ENCODE measurements at places on chromosomes 16 and 17. TPM values are rescaled to one million over a fixed set of nuclear protein-coding genes. Genes with fewer than 3 reads are reported as not detected.

Gene RNFT1
- 18.3 TPM for total RNA-seq

Gene SLC52A1
- total RNA-seq = not detected

Gene KCNJ18
- total RNA-seq = not detected

Gene CALB2
- total RNA-seq = not detected

Gene LASP1
- 113 TPM for total RNA-seq

Gene PRSS21
- total RNA-seq = not detected

Gene CPNE7
- total RNA-seq = 5.4 TPM

Gene MEIOC
- total RNA-seq = 0.36 TPM

GRCh38 chr17:10238661-10239060, 40.3 kb upstream of the GAS7 start:
- DNase-seq = no peak
- H3K4me1 ChIP-seq = no peaks in the 10 kb centered on the region
- H3K27ac ChIP-seq = no peak overlapping the region
- H3K27me3 ChIP-seq = peaks cover 1% of the 10 kb centered on the region
- H3K36me3 ChIP-seq = no peaks in the 10 kb centered on the region

GRCh38 chr16:48123104-48123788, 32.5 kb downstream of the ABCC12 start:
- H3K27ac ChIP-seq = peak overlapping the region; percentile 93
- H3K4me1 ChIP-seq = peaks cover 27% of the 10 kb centered on the region
- H3K27me3 ChIP-seq = no peaks in the 10 kb centered on the region
- no peak overlapping the region for H3K4me3 ChIP-seq
- no peaks in the 10 kb centered on the region for H3K36me3 ChIP-seq

- no peaks in the 10 kb centered on the region for H3K36me3 ChIP-seq
- H3K4me1 ChIP-seq = peaks cover 13% of the 10 kb centered on the region
- DNase-seq = no peak
- no peak overlapping the region for H3K27ac ChIP-seq
Observed at GRCh38 chr17:72468841-72469240, 348.0 kb downstream of the SOX9 start.

GRCh38 chr16:397736-398332, 835 bp downstream of the NME4 start:
- no peak overlapping the region for H3K4me3 ChIP-seq
- H3K27ac ChIP-seq = no peak overlapping the region
- no peaks in the 10 kb centered on the region for H3K27me3 ChIP-seq
- H3K36me3 ChIP-seq = peaks cover 19% of the 10 kb centered on the region
- peak; percentile 61 for DNase-seq

DNA sequence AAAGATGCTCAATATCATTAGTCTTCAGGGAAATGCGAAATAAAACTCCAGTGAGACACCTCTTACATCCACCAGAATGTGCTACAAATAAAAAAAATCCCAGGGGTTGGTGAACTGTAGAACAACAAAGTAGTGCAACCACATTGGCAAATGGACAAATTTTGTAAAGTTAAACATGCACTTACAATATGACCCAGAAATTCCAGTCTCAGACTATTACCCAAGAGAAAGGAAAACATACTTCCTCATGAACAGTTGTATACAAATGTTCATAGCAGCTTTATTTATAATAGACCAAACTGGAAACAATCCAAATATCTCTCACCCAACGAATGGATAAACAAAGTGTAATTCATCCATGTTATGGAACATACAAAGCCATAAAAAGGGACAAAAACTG, 239.5 kb downstream of the ABCC12 start:
- H3K4me1 ChIP-seq = no peaks in the 10 kb centered on the region
- H3K36me3 ChIP-seq = no peaks in the 10 kb centered on the region
- H3K27me3 ChIP-seq = peaks cover 2% of the 10 kb centered on the region

DNA sequence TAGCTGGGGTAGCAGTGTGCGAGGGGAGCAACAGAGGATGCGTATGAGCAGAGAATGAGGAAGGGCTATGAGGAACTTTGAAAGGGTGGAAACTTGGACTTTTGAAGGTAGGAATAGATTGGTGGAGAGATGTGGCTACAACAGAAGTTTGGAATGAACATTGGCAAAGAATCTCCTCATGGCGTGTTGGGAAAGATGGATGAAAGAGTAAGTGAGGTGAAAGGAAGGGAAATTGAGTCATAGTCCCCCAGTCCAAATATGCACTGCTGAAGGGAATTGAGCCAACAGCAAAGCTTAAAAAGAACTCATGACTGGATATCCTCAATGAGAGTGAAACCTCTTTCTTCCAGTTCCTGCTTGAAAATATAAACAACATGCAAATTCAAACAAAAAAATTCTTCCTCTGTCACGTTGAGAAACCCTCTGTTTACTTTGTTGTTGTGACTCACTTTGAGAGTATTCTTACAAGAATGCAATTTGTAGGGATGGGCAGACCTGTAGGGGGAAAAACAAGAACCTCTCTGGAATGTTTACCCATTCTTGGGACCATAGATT, 313.2 kb upstream of the KCNJ16 start:
- H3K4me3 ChIP-seq = no peak overlapping the region
- H3K4me1 ChIP-seq = peaks cover 20% of the 10 kb centered on the region
- H3K27me3 ChIP-seq = no peaks in the 10 kb centered on the region
- H3K36me3 ChIP-seq = no peaks in the 10 kb centered on the region
- peak; percentile 99 for DNase-seq
- H3K27ac ChIP-seq = peak overlapping the region; percentile 99

DNA sequence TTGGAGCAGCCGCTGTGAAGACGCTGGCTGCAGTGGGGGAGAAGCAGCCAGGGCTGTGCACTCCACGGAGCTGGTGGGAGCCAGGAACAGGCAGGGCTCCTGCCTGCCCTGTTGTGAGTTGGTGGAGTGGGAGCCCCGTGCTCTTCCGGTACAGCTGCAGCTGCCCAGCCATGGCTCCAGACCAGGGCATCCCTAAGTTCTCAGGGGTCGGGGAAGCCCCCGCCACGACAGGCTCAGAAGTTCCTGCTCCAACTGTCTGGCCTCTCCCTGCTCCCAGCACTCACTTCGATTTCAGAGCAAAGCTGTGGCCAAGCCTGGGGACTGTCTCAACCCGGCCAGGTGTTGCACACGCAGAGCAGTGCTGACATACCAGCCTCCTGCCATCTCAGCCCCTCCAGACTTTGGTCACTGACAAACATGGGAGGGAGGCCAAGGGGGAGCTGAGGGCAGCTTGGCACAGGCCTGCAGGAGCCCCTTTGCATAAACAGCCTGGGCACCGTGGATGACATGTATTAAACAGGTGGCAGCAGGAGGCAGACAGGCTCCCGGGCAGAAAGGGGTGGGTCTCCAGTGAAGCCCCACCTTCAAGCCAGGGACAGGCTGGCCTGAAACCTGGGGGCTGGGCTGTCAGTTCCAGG, 13.9 kb upstream of the KDM8 start:
- H3K4me1 ChIP-seq = no peaks in the 10 kb centered on the region
- H3K36me3 ChIP-seq = no peaks in the 10 kb centered on the region
- no peak overlapping the region for H3K4me3 ChIP-seq
- no peak overlapping the region for H3K27ac ChIP-seq

DNA sequence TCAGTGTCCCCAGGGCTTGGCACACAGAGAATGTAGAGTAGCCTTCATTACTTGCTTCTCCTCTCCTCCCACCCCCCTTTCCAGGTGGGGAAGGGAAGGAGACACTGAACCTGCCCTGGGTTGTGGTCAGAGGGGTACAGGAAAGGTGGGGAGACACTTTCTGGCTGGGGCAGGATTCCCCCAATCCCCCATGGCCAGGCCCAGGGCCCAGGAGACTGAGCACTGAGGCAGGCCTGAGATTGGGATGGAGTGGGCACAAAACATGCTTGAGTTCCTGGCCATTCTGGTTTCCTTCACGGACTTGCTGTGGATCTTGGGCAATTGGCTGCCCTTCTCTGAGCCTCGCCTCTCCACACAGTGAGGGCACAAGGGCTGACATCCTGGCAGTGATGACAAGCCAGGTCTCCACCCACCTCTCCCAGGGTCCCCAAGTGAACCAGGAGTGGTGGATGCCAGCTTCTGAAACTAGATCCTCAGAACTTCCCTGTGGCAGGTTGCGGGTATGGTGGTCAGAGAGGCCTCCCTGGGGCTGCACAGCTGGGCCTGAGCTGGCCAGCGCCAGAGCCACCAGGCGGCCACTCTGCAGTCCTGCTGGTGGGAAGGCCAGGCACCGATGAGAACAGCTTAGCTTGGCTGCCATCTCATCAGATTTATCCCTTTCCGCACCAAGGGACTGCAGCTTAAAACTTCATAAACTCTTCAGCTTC, 9.3 kb downstream of the ZNF629 start:
- H3K4me3 ChIP-seq = no peak overlapping the region
- no peak overlapping the region for H3K27ac ChIP-seq
- H3K27me3 ChIP-seq = no peaks in the 10 kb centered on the region
- peaks cover 13% of the 10 kb centered on the region for H3K4me1 ChIP-seq

GRCh38 chr17:21351366-21352065, 24.6 kb upstream of the KCNJ12 start:
- H3K27ac ChIP-seq = no peak overlapping the region
- no peaks in the 10 kb centered on the region for H3K4me1 ChIP-seq
- peaks cover 7% of the 10 kb centered on the region for H3K27me3 ChIP-seq
- no peak for DNase-seq

DNA sequence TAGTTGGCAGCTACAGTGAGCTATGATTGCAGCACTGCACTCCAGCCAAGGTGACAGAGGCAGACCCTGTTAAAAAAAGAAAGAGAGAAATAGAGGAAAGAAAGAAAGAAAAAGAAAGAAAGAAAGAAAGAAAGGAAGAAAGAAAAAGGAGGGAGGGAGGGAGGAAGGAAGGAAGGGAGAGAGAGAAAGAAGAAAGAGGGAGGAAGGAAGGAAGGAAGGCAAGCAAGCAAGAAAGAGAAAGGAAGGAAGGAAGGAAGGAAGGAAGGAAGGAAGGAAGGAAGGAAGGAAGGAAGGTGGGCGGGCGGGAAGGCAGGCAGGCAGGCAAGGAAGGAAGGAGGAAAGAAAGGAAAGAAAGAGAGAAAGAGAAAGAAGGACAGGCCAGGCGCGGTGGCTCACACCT, 1.0 kb upstream of the SCNN1G start:
- no peak overlapping the region for H3K27ac ChIP-seq
- no peaks in the 10 kb centered on the region for H3K36me3 ChIP-seq
- H3K4me3 ChIP-seq = no peak overlapping the region
- H3K4me1 ChIP-seq = no peaks in the 10 kb centered on the region
- H3K27me3 ChIP-seq = peaks cover 40% of the 10 kb centered on the region
- DNase-seq = no peak

- H3K27me3 ChIP-seq = peaks cover 13% of the 10 kb centered on the region
- no peaks in the 10 kb centered on the region for H3K4me1 ChIP-seq
- no peak for DNase-seq
- H3K4me3 ChIP-seq = no peak overlapping the region
- no peak overlapping the region for H3K27ac ChIP-seq
Observed at GRCh38 chr17:36687736-36688135, 86.4 kb downstream of the MRM1 start.

DNA sequence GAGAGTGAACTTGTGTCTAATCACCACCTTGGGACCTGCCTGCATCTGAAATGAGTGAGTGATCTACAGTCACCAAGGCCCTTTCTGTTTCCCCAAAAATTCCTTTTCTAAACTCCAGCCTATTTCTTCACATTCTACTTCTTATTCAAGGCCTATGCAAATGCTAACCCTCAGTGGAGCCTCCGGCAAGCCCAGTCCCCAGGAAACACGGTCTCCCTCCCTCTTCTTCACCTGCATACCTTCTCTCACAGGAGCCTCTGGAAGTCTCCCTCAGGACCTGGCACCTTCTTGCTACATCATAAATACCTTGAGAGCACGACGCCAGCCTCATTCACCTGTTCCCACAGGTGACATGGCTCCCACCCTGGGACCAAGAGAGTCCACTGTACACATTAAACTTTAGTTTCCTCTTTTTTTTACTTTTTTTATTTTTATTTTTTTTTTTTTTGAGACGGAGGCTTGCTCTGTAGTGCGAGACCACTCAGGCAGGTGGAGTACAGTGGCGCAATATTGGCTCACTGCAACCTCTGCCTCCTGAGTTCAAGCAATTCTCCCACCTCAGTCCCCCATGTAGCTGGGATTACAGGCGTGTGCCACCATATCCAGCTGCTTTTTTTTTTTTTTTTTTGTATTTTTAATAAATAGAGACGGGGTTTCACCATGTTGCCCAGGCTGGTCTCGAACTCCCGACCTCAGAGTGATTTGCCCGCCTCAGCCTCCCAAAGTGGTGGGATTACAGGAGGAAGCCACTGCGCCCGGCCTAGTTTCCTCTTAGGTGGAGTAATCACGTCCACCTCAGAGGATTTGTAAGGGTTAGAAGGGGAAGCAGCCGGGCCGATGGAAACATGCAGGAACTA, 97.3 kb downstream of the ANKRD11 start:
- no peak for DNase-seq
- H3K4me3 ChIP-seq = no peak overlapping the region
- H3K27me3 ChIP-seq = no peaks in the 10 kb centered on the region
- peaks cover 1% of the 10 kb centered on the region for H3K36me3 ChIP-seq
- H3K4me1 ChIP-seq = peaks cover 17% of the 10 kb centered on the region

DNA sequence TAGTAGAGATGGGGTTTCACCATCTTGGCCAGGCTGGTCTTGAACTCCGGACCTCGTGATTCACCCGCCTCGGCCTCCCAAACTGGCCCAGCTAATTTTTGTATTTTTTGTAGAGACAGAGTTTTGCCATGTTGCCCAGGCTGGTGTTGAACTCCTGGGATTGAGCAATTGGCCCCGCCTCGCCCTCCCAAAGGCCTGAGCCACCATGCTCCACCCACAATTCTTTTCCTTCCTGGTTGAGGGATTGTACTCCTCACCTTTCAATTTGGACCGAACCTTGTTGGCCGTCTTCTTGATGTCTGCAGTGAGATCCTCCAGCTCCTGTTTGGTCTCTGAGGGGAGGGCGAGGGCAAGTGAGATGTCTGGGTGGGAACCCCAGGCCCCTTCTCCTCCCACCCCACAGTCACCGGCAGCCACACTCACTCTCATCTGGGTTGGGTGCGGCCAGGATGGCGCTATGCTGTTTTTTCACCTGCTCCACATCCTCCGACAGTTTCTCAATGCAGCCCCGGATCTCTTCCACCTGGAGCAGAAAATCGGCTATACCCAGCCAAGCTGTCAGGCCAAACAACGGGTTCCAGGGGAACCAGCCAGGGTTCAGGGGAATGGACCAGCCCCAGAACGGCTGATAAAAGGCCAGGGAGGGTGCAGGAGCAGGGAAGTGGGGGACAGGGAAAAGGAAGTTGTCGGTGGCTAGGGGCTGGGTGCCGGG, 9.6 kb downstream of the STX1B start:
- H3K4me1 ChIP-seq = peaks cover 29% of the 10 kb centered on the region
- no peak for DNase-seq
- no peaks in the 10 kb centered on the region for H3K27me3 ChIP-seq
- H3K27ac ChIP-seq = no peak overlapping the region
- H3K36me3 ChIP-seq = peaks cover 1% of the 10 kb centered on the region

- H3K27ac ChIP-seq = no peak overlapping the region
- no peaks in the 10 kb centered on the region for H3K36me3 ChIP-seq
- DNase-seq = no peak
- no peak overlapping the region for H3K4me3 ChIP-seq
Observed at GRCh38 chr17:10053782-10054540, 144.4 kb downstream of the GAS7 start.

- peak; percentile 99 for DNase-seq
- H3K4me1 ChIP-seq = peaks cover 11% of the 10 kb centered on the region
- peak overlapping the region; percentile 47 for H3K4me3 ChIP-seq
- H3K36me3 ChIP-seq = no peaks in the 10 kb centered on the region
- peak overlapping the region; percentile 73 for H3K27ac ChIP-seq
Observed at GRCh38 chr16:69917739-69918138, 33.4 kb upstream of the CLEC18A start.
